NCI-H1930 (cell line): ENCODE measurements at places on chromosomes 7 and 10.

- no peak for DNase-seq
These were observed 2.4 kb upstream of the ARID5B start for GRCh38 chr10:61899069-61899531.

DNA sequence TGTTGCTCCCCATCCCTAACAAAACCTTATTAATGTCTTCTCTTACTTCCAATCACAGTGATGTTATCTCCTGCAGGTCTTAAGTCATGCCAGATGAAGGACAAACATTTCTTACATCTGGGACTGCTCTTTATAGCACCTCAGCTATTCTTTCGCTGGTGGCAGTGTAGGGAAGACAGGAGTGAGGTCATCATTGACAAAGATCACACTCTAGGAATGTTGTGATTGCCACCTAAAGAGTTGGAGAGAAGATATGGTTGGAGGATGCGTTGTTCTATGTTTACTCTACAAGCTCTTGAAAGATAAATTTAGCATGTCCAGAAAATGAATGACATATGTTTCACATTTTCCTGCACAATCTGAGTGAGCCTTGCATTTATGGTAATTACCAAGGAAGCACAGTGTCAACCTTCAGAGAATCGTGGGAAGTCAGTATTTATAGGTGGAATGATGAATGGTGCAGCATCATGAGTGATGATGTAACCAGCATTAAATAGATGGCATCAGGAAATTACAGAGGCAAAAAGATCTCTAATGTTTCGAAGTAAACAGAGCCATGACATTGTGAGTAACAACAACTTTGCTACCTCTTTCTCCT lies 188.1 kb upstream of the STEAP1 start:
- DNase-seq = no peak

DNA sequence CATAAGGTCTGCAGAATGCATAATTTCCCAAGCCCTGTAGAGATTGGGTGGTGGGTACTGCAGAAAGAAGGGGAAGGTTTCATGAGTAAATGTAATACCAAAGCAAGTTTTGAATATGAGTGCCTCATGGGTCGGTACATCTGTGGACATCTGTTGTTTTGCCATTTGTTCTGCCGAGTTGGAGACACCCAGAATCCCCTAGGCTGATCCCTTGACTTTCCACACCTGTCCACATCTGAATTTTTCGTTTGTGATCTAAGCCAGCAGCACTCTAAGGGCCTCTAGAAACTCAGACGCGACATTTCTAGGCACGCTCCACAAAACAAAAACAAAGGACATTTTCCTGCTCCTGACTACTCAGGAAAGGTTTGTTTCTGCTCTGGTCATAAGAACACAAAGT lies 11.7 kb upstream of the SLF2 start:
- no peak for DNase-seq

GRCh38 chr10:119084896-119085295 lies 4.3 kb upstream of the EIF3A start:
- no peak for DNase-seq

GRCh38 chr10:4983615-4984216 lies 19.9 kb downstream of the AKR1C2 start:
- DNase-seq = no peak

GRCh38 chr7:41731493-41732435 lies 28.9 kb upstream of the INHBA start:
- no peak for DNase-seq

GRCh38 chr10:6877722-6878392 lies 297.8 kb upstream of the PRKCQ start:
- DNase-seq = no peak

DNA sequence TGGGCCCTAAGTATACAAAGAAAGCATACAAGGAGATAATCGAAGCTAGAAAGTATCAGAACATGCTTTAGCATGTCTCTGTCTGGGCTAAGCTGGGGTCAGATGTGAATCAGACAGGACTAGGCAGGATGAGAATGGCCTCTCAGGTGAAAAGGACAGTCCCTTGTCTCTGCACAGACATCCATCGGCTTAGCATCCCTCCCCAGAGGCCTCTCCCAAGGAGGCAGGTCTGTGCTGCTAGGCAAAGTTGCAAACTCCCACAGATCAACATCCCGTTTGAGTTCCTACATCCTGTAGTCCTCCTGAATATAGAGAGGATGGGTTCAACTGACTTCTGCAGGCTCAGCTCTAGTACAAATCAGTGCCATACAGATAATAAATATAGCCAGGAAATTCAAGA lies 24.5 kb downstream of the CHST15 start:
- DNase-seq = no peak

GRCh38 chr7:88089561-88089960 lies 130.3 kb downstream of the SRI start:
- no peak for DNase-seq

GRCh38 chr10:35364808-35365207 lies 28.5 kb downstream of the CCNY start:
- no peak for DNase-seq

DNA sequence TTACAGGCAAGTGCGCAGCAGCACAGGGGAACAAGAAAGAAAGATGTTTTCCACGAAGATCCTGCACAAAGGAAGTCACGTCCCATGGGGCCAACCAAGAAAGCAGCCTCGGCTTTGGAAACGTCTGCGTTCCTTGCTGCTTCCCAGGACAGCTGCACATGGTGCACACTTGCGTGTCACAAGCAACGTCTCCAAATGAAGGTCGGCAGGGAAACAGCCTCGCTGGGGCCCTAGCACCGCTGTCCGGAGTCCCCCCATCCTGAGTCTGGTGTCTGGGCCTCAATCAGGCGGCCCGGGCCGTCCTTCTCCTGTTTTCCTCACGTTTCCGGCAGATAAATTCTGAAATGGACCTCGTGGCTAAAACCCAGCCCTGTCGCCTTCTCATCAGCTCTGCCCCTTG lies 206.2 kb downstream of the DIP2C start:
- no peak for DNase-seq

DNA sequence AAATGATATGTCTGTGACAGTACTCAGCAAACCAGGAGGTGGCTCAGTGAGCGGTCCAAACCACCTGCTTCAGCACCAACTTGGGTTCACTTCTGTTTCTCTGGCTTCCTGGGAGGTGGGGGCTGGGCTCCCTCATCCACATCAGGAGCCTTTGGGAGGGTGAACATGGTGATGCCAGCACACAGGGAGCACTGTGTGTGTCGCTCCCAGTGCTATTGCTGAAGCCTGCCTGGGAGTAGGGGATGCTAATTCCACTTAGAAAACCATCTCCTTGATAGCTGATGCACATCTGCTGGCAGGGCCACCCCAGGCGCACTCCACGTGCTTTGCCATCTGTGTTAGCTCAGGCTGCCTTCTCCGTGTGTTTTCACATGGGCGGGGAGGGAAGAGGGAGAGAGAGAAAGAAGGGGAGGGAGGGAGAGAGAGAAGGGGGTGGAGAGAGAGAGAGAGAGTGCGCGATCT lies 58.0 kb downstream of the RAMP3 start:
- DNase-seq = no peak

GRCh38 chr7:30776971-30777370 lies 5.8 kb downstream of the MINDY4 start:
- no peak for DNase-seq

DNA sequence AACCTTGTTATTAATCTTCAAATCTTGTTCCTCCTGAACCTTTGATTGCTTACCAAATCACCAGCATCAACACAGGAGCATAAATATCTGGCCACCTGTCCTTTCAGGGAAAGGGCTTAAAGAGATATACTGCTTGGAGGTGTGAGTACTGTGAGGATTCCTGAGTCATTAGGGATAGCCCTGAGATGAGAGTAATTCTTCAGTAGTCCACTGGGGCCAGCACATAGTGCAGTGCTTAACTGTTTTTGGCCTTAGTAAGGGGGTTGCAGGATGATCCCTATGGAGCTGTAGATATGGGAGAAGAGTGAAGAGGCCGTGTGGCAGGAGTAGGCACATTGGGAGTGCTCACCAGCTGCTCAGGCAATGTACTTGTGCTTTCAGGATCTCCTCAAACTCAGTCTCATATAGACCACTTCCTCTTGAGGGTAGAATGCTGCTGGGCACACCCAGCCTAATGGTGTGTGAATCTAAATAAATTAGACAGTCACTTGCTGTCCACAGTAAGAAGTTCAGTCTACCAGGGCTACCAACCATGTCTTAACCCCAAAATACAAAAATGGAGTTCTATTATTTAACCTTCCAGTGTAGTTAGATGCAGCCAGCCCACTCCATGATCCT lies 26.5 kb upstream of the GPR141 start:
- no peak for DNase-seq

DNA sequence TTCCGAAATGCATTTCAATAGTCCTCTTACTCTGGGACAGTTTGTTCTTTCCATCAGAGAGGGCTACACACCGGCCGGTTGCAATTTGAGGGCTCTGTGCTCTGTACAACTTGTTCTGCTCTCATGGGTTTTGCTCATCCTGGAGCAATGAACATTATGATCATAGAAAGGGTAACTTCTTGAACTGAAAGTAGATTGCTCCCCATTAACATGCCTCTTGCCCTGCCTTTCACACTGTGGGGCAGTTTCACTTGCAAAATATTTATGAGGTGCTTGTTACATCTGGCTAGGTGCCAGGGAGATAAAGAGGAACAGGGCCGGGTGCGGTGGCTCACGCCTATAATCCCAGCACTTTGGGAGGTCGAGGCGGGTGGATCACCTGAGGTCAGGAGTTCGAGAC lies 97.3 kb upstream of the MPP7 start:
- DNase-seq = no peak

DNA sequence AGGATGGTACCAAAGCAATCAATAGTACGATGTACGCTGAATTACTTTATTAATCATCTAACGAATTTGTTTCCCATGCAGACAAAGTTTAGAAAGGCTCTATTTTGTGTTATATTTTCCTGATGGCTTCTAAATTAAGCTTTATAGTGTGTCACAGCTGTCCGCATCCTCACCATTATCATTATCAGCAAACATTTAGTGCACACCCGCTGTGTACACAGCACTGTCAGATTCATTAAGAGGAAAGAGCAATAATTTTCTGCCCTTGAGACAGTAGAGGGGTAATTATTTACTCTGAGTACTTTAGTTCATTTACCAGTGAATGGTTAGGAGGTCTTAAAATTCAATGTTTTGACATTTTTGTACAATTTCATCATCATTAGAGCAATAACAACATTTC lies 233.3 kb upstream of the PTPRZ1 start:
- no peak for DNase-seq

GRCh38 chr10:95600158-95600557 lies 39.0 kb upstream of the SORBS1 start:
- no peak for DNase-seq

DNA sequence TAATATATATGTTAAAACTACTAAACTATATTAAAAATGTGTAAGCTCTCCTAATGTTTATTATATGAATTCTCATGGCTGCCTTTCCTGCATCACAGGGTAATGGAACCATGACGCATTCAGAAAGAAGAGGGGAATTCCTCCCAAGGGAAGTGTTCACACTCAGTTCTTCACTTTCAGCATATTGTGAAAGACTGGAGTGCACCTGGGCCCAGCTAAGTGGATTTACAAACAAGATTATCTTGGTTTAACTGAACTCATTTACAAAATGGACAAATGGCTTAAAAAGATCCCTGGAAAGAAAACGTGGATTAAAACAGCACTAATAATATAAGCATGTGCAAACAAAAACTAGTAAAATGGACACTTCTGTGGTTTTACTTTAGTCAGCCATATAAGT lies 149.8 kb downstream of the DOCK4 start:
- peak; percentile 91 for DNase-seq

DNA sequence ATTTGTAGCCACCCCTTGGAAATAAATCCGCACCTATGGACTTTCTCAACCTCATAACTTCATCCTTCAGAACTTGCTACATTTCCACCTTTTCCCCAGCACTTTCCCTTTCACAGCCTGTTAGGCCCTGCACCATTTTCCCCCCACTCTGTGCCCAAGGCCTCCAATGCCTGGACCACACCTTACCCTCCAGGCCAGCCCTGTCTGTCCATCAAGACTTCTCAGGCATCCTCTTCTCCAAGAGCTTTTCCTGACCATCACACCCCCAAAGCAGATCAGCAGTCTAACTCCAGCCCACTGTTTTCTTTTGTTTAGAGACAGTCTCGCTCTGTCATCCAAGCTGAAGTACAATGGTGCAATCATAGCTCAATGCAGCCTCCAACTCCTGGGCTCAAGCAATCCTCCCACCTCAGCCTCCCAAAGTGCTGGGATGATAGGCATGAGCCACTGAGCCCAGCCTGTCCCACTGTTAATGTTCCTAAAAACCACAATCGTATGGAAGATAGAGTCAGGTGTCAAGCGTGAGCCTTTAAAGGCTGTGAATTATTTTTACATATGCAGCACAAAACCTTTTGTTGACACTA lies 116.8 kb downstream of the PARD3 start:
- DNase-seq = no peak

DNA sequence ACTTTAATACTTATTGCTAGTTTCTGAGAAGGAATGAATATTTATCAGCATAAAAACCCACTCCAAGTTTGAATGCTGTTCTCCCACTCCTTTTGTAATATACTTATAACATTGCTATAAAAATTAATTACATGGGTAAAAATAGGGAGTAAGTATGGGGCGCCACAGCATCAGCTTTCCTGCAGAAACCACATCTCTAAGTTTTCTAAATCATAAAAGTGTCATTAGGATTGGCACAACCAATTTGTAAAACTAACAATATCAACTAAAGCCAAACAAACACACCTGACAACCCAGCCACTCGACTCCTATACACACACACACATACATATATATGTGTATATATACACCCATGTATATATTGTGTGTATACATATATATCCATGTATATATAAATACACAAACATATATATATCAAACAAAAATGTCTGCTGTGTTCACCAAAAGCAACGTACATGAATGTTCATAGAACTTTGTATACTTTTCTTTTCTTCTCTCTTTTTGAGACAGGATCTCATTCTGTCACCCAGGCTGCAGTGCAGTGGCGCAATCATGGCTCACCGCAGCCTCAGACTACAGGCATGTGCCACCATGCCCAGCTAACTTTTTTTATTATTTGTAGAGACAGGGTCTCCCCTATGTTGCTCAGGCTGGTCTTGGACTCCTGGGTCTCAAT lies 14.8 kb upstream of the LRRC17 start:
- no peak for DNase-seq

DNA sequence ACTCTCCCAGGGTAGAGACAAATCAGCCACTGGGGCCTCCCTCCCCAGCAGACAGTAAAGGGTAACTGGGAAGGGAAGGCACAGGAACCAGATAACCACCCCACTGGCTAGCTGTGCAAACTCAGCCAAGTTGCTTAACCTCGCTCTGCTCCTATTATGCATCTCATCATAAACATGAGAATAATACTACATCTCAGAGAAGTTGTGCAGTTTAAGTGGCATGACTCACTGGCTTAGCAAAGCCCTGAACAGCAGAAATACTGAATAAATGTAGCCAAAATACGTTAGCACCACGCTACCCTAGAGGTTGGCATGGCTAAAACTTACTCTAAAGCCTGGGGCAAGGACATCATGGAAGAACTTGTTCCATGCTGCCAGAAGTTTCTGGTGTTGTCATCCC lies 128.1 kb upstream of the ANK3 start:
- DNase-seq = no peak

- DNase-seq = no peak
These were observed 144.1 kb upstream of the FAM171A1 start for GRCh38 chr10:15515202-15515601.
